ENCODE measurements at places on chromosomes 1 and 21.

GRCh38 chr21:43590194-43590593 is 69.1 kb downstream of the HSF2BP start:
- no peak for DNase-seq

GRCh38 chr1:64669098-64669675 is 75.7 kb upstream of the RAVER2 start:
- no peak for DNase-seq

DNA sequence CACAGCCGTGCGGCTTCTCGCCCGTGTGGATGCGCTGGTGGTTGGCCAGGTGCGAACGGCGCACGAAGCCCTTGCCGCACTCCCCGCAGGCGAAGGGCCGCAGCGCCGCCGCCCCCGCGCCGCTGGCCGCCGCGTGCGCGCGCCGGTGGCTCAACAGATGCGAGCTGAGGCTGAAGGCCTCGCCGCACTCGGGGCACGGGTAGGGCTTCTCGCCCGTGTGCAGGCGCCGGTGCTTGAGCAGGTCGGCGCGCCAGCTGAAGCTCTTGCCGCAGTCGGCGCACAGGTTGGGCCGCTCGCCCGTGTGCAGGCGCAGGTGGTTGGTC is 24.9 kb downstream of the ZNF697 start:
- no peak for DNase-seq

- DNase-seq: no peak
Measured at GRCh38 chr21:29606613-29607012, 307.9 kb downstream of the BACH1 start.

- no peak for DNase-seq
Measured at GRCh38 chr1:57258557-57259325, 165.1 kb downstream of the DAB1 start.

DNA sequence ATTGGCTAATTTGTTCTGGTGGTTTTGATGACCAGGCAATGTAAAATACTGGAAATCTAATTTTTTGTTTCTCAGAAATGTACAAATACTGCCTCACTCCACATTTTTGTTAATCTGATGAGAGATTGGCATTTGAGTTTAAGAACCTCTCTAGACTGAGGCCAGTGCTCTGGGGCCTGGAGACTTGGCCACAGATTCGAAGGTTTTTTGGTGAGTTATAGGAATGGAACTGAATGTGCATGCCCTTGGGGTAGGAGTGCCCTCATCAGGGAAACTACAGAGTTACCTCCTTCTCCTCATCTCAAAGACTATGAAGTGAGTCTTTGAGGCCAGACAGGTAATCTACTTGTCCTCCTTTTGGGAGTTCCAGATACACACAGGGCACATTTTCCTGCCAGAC is 347.9 kb downstream of the LTN1 start:
- DNase-seq: no peak

GRCh38 chr21:26147535-26147934 is 23.0 kb downstream of the APP start:
- no peak for DNase-seq

DNA sequence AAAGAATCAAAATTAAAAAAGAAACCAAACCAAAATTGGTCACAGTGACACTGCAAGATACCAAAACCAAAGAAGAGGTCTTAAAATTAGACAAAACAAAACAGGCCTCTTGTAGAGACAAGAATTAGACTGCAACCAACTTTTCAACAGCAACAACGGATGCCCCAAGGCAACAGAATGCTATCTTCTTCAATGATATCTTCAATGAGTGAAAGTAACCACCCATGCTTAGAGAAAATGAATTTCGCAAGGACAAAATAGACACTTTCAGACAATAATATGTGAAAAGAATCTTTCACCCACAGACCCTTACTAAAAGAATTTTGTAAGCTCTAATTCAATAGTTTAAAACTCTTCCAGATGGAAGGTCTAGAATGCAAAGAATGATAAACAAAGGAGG is 41.7 kb downstream of the USP48 start:
- DNase-seq: no peak

- DNase-seq: no peak
Measured at GRCh38 chr1:244971552-244972216, 107.3 kb upstream of the HNRNPU start.

DNA sequence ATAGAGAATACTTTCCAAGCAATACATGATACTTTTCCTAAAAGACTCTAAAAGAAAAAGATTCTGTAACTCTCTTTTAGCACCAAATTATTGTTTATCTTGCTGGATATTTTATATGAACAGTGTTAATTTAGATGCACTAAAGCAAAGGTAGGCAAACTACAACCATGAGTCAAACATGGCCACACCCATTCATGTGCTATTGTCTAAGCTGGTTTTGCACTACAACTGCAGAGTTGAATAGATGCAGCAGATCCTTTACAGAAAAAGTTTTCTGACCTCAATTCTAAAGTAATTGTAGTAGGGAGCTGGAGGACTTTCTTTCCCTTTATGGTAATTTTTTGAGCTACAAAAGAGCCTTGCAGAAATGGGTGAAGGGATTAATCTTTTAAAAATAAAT is 19.4 kb downstream of the BLZF1 start:
- no peak for DNase-seq

GRCh38 chr1:218341325-218341724 is 3.8 kb upstream of the TGFB2 start:
- no peak for DNase-seq

DNA sequence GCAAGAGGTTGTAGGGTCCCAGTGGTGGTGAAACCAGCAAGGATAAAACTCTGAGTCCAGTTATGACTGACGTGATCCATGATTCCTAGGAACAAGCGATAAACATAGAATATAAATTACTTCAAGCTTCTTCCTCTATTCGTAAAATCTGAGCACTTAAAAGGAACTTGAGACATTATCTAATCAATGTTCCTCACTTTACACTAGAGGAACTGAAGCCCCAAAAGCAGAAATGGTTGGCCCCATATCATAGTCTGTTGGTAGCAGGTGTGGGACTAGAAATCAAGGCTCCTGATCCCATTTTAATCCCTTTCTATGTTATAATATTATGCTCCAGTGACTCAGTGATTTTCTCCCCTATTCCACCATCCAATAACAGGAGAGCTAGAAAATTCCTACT is 21.9 kb upstream of the MNDA start:
- DNase-seq: no peak

DNA sequence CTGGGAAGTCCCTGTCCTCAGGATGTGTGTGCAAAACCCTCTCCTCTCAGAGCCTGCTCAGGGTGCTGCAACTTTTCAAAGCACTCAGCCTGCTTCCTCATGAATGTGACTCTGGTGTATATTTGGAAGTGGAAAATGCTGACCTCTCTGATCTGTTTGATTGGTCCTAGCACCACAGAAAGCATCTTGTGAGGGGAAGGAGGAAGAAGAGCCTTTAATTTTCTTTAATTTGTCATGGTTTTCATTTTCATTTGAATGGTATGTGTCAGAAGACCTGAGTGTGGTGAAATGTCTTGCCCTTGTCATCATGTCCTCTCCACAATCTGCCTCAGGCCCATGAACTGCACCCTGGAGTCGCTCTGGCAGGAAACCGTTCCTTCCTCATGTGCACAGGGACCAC is 383.5 kb downstream of the NTNG1 start:
- no peak for DNase-seq

- DNase-seq: no peak
Measured at GRCh38 chr1:170291516-170291915, 145.8 kb downstream of the NTMT2 start.

- DNase-seq: peak; percentile 70
Measured at GRCh38 chr1:45014321-45015028, 2.4 kb downstream of the UROD start.

- no peak for DNase-seq
Measured at GRCh38 chr21:42735944-42736343, 82.5 kb downstream of the PDE9A start.

DNA sequence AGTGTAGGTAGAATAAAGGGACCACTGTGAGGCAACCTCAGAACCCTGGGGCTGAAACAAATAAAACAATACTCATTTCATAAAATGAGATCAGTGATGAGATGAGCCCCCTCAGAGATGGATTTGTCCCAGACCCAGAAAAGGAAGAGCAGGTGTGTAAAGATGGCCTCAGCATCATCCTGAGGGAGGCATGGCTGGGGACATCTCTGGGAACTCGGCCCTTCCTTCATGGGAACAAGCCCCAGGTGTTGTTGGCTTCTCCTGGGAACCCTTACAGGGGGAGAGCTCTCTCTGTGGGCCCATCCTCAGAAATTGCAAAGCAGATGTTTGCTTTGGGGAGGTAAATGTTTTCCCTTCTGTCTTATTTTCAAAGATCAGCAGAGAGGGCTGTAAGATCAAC is 133.2 kb upstream of the USP24 start:
- DNase-seq: peak; percentile 54

DNA sequence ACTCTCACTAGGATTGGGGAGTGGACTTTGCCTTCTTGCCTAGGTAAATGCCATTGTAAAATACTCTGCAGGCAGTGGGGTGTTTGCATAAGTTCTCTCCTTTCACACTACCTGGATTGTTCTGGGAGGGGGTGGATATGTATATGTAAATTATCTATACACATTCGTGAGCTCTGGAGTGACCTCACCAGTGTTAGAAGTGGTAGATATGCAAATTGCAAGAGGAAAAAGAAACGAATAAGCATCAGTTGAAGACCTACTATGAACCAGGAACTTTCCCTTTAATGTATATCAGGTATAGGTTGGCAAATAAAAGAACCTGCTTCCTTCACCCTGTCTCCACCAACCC is 1.5 kb upstream of the ARHGEF11 start:
- DNase-seq: no peak

GRCh38 chr1:194717941-194718340 is 1531.5 kb upstream of the B3GALT2 start:
- DNase-seq: no peak

DNA sequence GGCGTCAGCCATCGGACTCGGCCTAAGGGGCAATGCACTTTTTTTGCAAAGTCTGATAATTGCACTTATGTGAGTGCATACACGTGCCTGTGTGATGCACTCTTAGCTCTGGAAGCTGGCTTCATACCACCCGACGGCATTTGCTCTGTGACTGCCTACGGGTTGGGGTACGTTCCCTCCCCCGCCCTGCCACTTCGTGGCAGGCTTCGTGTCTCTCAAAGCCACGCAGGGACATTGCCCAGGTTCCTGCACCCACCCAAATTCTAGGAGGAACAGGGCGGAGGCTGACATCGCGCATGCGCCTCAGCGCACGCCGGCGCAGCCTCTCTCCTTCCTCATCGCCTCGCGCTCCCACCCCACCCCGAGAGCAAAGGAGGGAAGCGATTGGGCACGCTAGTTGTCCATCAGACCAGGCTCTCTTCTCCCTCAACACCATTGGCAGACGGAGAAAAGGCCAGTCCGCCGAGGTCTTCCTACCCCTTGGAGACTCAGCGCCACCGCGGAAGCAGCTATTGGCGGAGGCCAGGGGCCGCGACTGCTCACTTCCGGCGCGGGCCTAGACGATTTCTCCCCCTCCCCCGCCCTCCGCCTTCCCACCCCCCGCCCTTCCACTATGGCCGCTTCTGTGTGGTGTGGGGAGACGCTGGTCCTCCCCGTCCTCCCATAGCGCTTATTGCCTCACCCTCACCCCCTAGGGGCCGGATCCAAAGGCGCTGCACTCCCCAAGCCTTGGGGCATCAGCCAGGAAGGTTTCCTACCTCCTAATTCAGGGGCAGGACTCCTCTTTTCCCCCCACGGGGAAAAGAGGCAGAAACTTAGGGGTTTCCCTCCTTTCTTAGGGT is at the start of gene INTS3:
Gene INTS3, plus strand, starts transcription at position 588 of the 842 bp plus-strand sequence. CDS start 585 bp downstream, outside the sequence.
- DNase-seq: peak; percentile 100

DNA sequence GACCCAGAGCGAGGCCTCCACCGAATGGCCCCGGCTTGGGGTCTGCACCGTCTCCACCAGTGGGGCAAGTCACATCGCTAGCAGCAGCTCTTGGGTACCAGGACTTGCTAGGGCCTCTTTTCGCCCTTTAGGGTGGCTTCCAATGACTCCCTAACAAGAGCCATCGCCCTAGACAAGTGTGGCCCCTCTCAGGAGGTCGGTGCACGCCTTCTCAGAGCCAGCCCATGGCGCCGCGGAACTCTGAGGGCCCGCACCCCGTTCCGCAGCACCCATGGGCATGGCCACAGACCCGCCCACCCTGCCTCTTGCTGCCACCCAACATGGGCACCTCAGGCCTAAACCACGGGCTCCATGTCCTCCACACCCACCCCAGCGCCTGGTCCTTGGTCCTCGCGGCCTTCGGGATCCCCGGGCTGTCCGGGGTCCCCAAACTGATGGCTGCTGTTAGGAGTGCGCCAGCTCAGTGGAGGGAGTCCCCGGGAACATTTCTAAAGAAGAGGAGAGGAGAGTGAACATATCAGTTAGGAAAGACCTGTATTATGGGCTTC is 3.2 kb upstream of the CACNA1S start:
- DNase-seq: no peak

GRCh38 chr1:31871703-31872102 is 55.9 kb upstream of the SPOCD1 start:
- no peak for DNase-seq

DNA sequence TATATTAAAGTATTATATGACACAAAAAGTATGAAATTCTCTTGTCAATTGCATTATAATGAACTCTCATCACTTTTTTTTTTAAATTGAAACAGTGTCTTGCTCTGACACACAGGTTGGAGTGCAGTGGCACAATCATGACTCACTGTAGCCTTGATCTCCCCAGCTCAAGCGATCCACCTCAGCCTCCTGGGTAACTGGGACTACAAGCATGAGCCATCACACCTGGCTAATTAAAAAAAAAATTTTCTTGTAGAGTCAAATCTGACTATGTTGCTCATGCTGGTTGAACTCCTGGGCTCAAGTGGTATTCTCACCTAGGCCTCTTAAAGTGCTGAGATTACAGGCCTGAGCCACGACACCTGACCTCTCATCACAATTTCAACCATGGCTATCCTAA is 259.3 kb downstream of the S1PR1 start:
- DNase-seq: no peak

DNA sequence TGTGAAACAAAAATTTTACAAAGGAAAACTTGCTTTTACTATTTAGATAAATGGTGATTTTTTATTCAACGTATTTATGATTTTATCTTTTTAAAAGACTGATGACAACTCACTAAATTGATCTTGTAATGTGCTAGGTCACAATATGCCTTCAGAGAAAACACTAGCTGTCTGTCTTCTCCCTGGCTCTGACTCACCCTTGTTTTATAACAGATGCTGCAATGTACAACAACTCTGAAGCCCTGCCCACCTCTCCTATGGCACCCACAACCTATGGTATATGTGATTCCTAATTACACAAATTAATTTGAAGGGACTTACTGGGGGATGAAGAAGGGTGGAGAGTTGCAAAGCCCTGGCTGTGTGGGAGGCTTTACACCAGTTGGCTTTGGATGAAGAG is 24.7 kb upstream of the HSD17B7 start:
- DNase-seq: no peak

DNA sequence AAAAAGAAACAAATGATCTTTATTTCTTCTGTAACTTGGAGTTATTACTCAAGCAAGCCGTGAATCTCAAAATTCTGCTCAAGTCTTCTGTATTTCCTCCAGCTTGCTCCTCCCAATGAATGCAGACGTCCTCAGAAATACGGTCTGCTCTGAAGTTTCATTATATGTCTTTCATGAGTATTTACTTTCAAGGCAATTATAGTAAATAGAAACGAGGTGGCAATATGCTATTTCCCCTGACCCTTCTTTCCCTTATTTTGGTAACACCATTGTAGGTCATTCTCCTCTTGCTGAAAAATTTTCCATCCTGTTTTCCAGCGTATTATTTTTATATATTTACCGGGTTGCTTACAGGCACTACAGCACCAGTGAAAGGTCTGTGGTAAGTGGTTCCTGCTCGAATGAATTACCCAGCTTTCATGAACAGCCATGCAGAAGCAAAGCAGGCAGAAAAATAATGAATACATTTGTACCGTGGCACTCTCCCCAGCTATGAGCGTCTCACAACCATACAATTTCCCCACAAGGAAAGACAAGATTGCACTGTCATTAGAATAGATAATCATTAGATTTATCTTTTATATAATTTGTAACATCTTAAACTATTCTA is 350.9 kb upstream of the PKN2 start:
- DNase-seq: no peak

Data from muscle of back (tissue), 13 donors.